ENCODE measurements at places on chromosomes 2 and 18.

- DNase-seq = no peak
Observed at GRCh38 chr2:200373973-200374416, 67.5 kb downstream of the SPATS2L start.

DNA sequence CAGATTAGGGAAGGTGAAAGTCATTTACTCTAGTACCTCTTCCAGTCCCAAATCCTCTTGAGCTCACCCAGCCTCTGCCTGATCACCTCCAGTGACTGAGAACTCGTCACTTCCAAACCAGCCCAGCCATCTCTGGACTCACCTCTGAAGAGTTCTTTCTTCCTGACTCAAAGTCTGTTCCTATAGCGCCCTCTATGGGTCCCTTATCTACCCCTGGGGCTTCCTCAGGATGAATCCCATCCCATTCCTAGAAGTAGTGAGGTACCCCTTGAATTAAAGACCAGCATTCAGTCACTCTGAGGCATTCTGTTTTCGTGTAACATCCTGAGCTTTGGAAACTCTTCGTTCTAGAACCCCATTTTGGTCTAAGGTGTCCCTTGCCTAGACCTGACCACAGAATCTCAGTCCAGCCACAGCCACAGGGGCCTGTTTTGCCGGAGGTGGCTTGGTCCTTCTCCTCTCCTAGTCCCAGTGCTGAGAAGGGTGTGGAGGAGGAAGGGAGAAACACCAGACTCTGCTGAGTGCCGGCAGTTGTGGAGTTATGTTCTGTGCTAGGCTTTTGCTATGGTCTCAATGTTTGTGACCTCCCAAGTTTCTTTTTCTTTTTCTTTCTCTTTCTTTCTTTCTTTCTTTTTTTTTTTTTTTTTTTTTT lies 32.7 kb downstream of the SIX3 start:
- DNase-seq = no peak

- DNase-seq = peak; percentile 40
Observed at GRCh38 chr2:30721241-30721640, 86.0 kb downstream of the CAPN13 start.

GRCh38 chr18:67770520-67770919 lies 254.0 kb upstream of the DSEL start:
- DNase-seq = no peak

DNA sequence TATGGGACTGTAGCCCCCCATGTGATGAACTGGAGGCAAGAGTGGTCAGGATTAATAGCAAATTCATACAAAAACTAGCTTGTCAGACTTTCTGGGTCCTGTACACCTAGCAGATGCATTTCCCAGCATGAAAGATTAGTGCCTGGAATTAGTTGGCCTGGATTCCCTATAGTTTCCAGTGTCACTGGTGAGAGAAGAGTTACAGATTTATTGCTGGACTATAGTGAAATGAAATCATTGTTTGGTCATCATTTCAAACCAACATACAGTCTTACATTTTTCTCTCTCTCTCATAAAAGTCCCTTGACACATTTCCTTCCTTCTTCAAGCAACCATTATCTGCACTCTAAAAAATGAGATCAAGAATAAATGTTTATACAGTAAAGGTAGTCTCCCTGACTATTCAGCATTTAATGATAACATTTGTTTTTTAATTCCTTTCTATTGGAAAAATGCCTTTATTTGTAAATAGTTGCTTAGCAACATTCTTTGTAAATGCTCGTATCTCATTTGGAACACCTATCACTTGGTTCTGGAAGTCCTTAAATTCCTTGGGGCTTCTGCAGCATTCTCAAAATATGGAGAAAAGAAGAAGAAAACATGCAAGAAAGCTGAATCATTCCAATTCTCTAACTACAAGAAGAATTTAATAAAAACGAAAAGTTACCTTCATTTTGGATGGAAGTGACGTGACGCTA lies 144.4 kb downstream of the MREG start:
- no peak for DNase-seq

GRCh38 chr2:230660294-230661060 lies 52.2 kb upstream of the CAB39 start:
- peak; percentile 82 for DNase-seq

DNA sequence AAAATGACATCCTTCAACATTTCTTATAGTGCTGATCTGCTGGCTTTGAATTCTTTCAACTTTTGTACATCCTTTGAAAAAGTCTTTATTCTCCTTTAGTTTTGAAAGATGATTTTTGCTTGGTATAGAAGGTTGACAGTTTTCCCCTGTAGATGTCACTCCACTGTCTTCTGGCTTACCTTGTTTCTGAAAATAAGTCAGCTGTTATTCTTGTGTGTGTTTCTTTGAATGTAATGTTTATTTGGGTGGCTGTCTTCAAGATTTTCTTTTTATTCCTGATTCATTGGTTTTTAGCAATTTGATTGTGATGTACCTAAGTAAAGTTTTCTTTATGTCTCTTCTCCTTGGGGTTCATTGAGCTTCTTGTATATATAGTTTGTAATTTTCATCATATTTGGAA lies 47.6 kb downstream of the ACTR3 start:
- DNase-seq = no peak

DNA sequence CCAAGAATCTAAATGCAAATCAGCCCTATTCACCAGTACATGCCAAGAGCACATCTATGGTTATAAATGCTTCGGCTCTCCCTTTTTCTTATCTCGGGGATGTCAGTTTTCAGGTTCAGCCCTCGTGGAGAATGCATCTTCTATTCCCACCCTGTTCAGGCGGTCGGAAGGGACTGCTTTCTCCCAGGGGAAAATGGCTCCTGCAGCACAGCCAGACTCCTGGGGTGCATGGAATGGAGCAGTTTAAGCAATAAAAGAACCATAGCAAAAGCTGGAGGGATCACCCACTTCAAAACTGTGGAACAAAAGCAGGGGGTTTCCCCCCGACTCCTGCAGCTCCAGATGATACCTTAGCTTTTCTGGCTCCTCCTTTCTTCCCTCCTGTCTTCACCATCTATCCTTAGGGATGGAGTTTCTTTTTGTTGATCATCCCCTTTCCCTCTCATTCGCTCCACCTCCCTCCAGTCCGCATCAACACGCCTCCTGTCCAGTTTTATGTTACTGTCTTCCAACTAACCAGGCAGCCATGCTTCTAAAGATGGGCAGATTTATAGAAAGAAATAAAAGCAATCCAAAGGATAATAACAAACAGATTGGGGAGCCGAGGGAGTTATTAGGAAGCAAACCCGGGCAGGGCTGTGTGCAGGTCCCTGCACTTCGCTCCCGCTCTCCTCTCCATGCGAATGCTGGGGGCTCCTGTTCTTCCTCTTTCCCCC lies 356.2 kb upstream of the SMIM21 start:
- no peak for DNase-seq

DNA sequence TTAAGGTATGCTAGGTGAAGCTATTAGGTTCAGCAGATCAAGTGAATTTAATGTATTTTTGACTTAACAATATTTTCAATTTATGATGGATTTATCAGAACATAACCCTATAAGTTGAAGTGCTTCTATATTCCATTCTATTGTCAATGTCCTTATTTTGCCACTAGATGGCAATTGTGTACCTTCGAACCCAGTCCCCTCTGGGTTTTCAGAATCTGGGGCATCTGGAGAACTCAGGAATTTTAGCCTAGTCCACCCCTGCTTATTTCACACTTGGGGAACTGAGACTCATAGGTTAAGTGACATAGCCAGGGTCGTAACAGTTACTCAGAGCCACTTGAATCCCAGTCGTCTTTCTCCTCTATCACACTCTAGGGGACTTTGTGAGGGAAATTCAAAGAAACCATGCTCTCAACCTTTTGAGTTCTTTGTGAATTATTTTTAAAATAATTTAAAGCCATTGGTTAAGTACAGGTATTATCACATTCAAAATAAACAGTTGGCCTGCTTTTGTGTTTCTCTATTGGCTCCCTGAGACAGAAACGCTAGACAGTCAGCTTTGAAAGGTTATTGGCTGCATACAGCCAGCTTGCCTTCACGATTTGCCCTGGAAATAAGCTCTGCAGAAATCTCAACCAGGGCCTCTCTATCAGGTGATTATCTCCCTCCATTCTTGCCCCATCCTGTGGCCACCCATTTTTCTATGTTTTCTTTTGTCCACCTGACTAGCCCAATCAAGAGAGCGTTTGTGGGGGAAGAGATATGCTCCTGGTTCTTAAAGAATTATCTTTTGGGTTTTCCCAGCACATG lies 145.0 kb downstream of the TTC27 start:
- no peak for DNase-seq

DNA sequence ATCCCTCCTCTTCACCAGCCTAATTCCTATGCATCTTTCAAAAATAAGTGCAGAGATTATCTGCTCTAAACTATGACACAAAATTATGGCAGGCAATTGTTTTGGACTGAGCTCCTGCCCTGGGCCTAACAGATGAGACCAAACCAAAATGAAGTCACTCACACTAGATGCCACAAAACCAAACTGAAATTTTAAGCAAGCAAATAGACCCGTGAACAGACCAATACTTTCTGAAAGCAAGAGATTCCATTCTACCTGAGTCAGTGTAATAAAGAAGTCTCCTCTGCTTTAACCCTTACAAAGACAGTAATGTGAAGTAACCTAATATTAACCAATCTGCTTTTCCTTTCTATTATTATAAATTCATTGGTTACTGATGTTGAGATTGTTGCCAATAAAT lies 84.3 kb downstream of the RIT2 start:
- no peak for DNase-seq

- DNase-seq = peak; percentile 33
Observed at GRCh38 chr2:231890896-231891513, 35.2 kb downstream of the NPPC start.

DNA sequence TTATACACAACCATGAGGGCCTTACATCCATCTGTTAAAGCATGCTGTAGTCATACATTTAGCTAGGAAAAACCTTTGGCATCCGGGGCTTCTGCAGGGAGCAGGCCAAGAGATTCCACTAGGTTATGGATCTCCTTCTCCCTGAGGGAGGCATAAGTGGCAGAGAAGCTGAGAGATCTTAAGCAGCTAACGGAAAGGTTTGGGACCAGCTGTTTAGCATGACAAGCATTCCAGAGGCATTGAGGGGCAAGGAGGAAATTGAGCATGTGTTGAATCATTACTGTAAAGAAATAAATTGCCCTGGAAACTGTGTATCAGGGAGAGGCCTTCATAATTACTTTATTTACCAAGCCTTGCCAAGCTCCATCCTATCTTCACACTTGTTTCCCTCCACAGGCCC lies 643.1 kb downstream of the CNTNAP5 start:
- no peak for DNase-seq

- DNase-seq = no peak
Observed at GRCh38 chr2:222796413-222797103, 64.3 kb upstream of the ACSL3 start.

- DNase-seq = no peak
Observed at GRCh38 chr18:62702259-62702658, 13.1 kb upstream of the PHLPP1 start.

GRCh38 chr2:177797808-177798207 lies 274.8 kb downstream of the PDE11A start:
- no peak for DNase-seq

GRCh38 chr18:9671214-9671613 lies 36.9 kb upstream of the RAB31 start:
- DNase-seq = no peak

GRCh38 chr2:148578493-148578884 lies 66.1 kb upstream of the EPC2 start:
- DNase-seq = no peak

- DNase-seq = no peak
Observed at GRCh38 chr18:22346401-22346952, 71.2 kb downstream of the CTAGE1 start.

DNA sequence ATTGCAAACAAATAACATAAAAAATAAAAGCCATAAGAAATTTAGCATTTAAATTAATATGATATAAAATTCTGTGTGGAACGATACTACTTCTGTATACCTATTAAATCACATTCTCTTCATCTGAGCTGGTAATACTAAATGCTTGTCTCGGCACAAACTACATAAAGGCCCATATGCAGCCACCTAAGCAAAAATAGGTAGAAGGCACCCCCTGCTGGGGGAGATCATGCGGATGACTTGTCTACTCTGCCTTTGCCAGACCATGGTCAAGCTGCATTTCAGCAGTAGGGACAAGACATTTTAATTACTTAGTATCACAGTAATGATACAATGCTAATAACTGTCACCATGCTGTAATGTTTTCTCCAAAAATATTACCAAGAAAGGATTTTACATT lies 108.0 kb downstream of the CDH19 start:
- DNase-seq = no peak

- no peak for DNase-seq
Observed at GRCh38 chr18:30639361-30639760, 403.2 kb downstream of the DSC3 start.

DNA sequence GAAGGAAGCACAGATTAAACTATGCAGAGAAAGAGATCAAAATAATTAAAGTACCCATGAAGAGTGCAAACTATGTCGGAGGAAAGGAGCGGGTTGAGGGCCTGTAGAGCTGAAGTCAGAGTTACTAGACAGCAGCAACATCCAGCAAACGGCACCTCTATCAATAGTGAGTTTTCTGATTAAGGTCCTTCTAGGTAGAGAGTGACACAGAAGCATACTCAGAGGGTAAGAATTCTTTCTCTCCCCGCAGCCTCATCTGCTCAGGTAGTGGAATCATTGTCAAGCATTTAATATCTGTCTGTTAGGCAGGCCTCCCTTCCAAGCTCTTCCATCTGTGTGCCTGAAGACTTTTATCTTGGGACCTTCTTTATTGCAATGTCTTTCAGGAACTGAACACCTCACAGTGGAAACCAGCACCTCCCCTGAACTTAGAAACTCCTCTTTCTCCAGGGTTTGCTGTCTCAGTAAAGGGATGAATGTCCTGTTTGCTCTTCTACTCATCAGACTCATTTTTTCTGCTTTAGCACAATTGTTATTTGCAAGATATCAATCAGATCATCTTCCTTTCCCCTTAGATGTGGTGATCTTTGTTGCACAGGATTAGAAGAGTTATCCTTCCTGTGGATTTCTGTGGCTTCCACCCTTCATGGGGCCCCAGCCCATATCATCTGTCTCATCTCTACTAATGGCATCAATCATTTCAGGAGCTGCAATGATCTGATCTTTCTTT lies 28.8 kb downstream of the SP140 start:
- DNase-seq = no peak

- peak; percentile 7 for DNase-seq
Observed at GRCh38 chr18:48293954-48294898, 115.0 kb downstream of the ZBTB7C start.

GRCh38 chr2:64220894-64221617 lies 76.8 kb upstream of the PELI1 start:
- no peak for DNase-seq

DNA sequence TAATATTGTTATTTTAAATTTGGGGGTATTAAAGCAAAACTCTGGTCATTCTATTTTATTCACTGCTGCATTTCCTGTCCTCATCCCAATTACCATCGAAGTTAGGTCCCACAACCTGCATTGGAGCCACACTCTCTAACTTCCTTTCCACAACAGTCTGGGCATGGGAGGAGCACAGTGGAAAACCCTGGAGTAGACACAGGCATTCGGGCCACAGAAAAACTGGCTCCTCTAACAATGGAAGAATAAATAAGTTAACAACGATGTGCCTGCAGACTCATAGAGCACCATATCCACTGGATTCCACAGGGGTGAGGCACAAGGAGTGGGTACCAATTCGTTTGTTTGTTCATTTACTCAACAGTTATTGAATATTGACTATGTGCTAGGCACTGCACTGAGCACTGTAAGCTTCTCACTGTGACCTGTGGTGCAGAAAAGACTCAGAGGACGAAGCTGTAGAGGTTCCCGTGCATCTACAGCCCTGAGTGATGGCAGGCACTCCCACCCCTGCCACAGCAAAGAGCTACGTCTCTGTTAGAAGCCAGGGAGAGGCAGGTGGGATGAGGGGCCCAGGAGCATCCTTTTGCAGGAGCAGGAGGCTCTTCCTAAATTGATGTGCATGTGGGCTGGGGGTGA lies 154.2 kb upstream of the PGAP1 start:
- DNase-seq = no peak
